ENCODE measurements at places on chromosomes 3 and 15.
A peak's percentile ranks its signal among the peaks of the same experiment; 100 is the strongest.

DNA sequence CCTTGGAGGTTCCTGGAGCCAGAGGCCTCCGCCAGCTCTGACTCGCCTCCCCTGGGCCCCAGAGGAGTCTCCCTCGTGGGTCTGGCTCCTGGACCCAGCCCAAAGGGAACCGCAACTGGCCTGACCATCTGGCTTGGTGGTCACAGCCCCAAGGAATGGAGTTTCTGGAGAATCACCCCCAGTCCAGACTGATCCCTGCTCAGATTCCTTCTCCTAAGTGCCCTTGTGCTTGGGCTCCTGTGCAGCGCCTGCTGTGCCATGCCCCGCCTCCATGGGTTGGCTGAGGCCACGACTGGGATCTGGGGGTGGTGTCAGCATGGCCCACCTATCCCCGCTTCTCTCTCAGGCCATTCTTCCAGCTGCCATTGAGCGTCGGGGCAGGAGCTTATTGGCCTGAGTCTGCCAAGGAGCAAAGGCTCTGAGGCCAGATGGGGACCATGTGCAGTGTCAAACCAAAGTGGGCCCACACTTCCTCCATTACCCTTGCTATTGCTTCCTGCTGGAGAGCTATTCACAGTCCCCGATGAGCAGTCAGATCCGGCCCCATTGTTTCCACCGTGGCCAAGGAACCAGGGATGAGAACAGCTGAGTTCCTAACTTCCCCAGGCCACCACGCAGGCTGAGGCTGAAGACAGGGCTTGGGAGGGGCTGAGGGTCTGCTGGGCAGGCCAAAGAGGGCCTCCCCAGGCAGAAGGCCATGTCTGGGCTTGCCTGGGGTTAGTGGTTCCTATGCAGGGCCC, 19.0 kb downstream of the CSPG4 start:
- H3K36me3 ChIP-seq: no peaks in the 10 kb centered on the region
- no peak for DNase-seq
- no peak overlapping the region for H3K4me3 ChIP-seq
- H3K4me1 ChIP-seq: peaks cover 25% of the 10 kb centered on the region

DNA sequence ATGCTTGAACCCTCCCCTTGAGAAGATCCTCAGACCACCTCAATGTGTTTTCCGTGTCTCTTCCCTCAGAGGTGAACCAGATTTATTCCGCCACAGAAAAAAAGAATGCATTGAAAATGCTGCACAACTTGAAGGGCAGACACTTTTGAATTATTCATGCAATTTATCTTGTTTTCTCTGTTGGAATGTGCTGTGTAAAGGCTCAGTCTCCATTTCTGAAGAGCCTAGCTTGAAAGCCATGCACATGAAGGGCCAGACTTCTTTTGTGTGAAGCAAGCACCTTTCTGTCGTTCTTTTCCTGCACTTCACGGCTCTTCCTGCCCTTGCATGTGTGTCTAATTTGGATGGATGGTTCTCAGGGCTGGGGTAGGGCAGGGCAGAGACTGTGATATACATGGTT, 79.0 kb upstream of the ATP13A5 start:
- no peaks in the 10 kb centered on the region for H3K4me1 ChIP-seq
- H3K36me3 ChIP-seq: no peaks in the 10 kb centered on the region
- no peak overlapping the region for H3K27ac ChIP-seq

DNA sequence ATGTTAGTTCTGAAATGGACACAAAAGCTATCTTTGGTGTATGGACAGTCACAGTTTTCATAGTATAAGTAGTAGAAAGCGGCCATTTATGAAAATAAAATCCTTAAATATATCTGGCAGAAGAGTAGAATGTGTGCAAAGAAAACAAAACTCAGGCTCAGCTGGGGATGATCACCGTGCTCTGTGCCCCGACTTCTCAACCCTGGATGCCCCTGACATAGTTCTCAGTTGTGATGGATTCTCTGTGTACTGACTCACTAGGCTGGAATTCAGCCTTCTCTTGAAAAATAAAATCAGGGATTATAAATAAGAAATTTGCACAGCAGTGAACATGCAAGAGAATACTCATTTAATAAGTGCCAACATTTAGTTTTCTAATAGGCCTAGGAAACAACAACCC, 925.1 kb upstream of the NR2F2 start:
- no peak for DNase-seq
- H3K4me3 ChIP-seq: no peak overlapping the region
- H3K4me1 ChIP-seq: peaks cover 6% of the 10 kb centered on the region
- H3K27ac ChIP-seq: no peak overlapping the region
- no peaks in the 10 kb centered on the region for H3K27me3 ChIP-seq

DNA sequence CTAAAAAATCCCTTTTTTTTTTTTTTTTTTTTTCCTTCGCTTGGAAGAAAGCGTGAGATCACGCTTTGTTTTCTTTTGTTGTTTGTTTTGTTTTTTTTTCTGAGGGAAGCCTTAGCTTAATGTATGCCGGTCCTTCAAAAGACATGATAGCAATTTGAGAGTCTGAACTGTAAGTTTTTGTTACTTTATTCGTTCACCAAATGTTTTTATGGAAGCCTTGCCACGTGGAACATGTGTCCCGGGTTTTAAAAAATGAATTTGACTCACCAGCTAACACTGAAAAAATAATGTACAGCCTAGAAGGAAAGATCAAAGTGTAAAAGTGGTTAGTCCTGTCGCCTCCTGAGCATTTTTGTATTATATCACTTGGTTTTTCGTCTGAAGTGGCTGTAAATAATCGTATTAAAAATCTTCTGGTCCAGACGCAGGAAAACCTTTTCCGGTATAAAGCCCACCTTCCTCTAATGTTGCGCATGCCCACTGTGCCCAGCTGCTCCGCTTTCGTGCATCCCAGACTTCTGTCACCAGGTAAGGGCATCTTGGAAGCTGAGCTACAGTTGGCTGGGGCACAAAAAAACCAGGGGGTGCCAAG, 795 bp upstream of the MYNN start:
- no peak for DNase-seq
- H3K27ac ChIP-seq: peak overlapping the region; percentile 99
- peak overlapping the region; percentile 96 for H3K4me3 ChIP-seq

DNA sequence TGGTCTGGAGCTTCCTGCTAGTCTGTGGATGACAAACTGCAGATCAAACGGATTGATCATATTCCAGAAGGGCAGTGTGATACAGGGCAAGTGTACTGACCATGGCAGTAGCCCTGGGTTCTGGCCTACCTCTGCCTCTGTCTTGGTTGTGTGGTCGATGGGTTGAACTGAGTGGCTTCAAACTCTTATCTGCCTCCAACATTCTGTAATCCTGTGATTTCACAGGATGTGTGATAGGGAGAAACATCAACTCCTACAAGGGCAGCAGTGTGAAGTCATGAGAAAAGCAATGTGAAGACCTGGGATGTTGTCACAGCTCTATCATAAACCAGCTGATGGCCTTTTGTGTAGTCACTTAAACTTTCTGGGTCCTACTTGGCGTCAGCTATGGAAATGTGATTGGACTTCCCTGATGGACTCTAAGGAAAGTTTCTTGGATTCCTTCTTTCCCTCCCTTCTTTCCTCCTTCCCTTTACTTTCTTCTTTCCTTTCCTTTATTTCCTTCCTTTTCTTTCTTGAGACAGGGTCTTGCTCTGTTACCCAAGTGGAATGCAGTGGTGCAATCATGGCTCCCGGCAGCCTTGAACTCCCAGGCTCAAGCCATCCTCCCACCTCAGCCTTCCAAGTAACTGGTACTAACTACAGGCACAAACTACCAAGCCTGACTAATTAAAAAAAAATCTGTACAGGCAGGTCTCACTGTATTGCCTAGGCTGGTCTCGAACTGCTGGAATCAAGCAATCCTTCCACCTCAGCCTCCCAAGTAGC, 114.8 kb downstream of the BBX start:
- no peak overlapping the region for H3K27ac ChIP-seq
- H3K4me3 ChIP-seq: no peak overlapping the region
- no peak for DNase-seq
- H3K4me1 ChIP-seq: peaks cover 12% of the 10 kb centered on the region
- no peaks in the 10 kb centered on the region for H3K36me3 ChIP-seq

- H3K27me3 ChIP-seq: peaks cover 26% of the 10 kb centered on the region
- no peak overlapping the region for H3K4me3 ChIP-seq
- no peak for DNase-seq
- H3K36me3 ChIP-seq: no peaks in the 10 kb centered on the region
- no peaks in the 10 kb centered on the region for H3K4me1 ChIP-seq
- H3K27ac ChIP-seq: no peak overlapping the region
Measured at GRCh38 chr3:170713653-170714052, 127.8 kb upstream of the SLC7A14 start.

DNA sequence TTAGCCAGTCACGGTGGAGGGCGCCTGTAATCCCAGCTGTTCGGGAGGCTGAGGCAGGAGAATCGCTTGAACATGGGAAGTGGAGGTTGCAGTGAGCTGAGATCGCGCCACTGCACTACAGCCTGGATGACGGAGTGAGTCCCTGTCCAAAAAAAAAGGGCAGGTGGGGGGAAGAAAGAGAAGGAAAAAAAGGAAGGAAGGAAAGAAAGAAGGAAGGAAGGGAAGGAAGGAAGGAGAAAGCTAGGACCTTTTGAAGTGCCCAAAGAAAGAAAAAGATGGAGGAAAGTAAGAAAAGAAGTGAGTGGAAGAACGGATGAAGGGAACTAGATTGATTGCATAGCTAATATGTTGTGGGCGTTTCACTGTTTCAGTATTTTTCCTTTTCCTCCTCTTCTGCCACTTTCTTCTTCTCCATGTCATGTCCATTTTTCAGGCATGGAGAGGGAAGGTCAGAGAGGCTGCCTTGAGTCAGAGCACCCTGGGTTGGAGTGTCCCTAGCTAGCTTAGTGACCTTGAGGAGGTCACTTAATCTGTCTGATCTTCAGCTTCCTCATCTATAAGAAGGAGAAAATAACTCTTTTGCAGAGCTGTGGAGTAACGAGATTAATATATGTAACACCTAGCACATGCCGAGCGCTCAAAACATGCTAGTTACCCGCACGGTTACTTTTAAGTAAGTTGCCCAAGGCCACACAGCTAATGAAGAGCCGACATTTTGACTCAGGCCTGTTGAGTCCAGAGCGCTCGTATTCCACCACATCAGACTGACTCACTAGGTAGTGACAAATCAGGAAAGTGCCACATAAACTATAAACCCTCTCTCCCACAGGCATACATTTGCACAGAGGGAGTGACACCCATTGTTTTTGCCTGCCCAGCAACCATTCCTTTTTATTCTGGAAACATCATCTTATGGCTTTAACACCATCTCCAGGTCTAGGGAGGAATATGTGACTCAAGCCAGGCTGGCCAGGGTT, 42.2 kb downstream of the BHLHE40 start:
- peaks cover 86% of the 10 kb centered on the region for H3K4me1 ChIP-seq
- H3K27ac ChIP-seq: peak overlapping the region; percentile 80
- no peak for DNase-seq
- H3K4me3 ChIP-seq: peak overlapping the region; percentile 12
- no peaks in the 10 kb centered on the region for H3K27me3 ChIP-seq
- peaks cover 2% of the 10 kb centered on the region for H3K36me3 ChIP-seq

DNA sequence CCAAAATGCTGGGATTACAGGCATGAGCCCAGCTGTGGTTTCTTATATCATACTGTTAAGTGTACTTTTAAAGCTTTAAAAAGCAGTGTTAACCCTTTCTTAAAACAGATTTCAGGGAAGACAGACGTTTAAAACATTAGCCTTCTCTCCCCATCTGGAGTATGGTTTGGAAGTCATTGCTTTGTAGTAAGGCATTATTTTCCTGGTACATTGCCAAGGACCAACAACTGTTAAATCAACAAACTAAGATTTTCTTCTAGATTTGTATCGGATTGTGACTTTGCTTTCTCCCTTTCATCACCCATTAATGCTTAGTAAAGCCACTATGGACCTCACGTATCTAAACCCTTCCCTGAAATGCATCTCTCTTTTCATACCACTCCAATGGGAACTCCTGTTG, 50.5 kb downstream of the UBE2E1 start:
- no peaks in the 10 kb centered on the region for H3K27me3 ChIP-seq
- H3K36me3 ChIP-seq: peaks cover 18% of the 10 kb centered on the region
- no peak overlapping the region for H3K4me3 ChIP-seq
- H3K4me1 ChIP-seq: peaks cover 17% of the 10 kb centered on the region
- DNase-seq: no peak

DNA sequence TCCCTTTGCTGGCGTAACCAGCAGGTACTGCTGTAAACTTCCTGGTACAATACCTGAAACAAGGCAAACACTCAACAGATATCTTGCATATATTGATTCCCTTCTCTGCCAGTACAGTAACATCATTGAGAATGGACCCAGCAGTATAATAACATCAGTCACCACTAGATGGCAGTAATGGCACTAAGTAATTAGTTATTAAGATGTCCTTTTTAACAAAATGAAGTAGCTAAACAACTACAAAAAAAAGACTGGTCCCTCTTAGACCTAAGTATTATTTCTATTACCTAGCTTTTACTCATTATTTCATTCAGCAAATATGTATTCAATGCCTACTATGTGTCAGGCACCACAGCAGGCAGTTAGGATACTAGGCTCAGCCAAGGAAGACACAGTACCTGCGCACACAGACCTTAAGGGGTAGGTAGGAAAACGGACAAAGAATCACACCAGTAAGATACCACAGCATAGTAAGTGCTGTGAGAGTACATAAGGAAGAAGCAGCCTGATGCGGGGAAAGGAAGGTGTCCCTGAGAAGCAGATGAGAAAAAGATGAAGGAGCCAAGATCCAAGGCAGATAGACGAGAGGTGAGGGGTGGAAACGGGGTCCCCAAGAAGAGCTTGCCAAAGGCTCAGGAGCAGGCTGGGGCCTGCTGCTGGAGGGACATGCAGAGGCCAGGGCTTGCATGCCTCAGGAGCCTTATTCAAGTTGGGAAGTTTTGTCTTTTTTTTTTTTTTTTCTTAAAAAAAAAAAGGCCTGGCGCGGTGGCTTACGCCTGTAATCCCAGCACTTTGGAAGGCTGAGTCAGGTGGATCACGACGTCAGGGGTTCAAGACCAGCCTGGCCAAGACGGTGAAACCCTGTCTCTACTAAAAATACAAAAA, 102.7 kb upstream of the CHD2 start:
- H3K27me3 ChIP-seq: no peaks in the 10 kb centered on the region
- H3K4me1 ChIP-seq: peaks cover 13% of the 10 kb centered on the region
- DNase-seq: no peak
- peaks cover 3% of the 10 kb centered on the region for H3K36me3 ChIP-seq
- H3K4me3 ChIP-seq: no peak overlapping the region

- no peak for DNase-seq
Measured at GRCh38 chr3:8307545-8308110, 194.0 kb upstream of the LMCD1 start.

All from activated CD8-positive, alpha-beta memory T cell treated with anti-CD3 and anti-CD28 coated beads, Interleukin-2, amount 10 ng/mL, durations not matched to agents 7 days and 5 days (primary cell).